ENCODE measurements at places on chromosomes 6 and 20.

GRCh38 chr6:145841668-145842067, 27.1 kb upstream of the FBXO30 start:
- no peak for DNase-seq

GRCh38 chr6:143337201-143337949, 113.1 kb downstream of the ADAT2 start:
- peak; percentile 33 for DNase-seq

GRCh38 chr6:62803094-62803493, 408.2 kb upstream of the FKBP1C start:
- DNase-seq = no peak

GRCh38 chr6:131730264-131730663, 19.4 kb upstream of the CTAGE9 start:
- DNase-seq = no peak

GRCh38 chr20:25364180-25364788, 26.4 kb downstream of the ABHD12 start:
- no peak for DNase-seq

DNA sequence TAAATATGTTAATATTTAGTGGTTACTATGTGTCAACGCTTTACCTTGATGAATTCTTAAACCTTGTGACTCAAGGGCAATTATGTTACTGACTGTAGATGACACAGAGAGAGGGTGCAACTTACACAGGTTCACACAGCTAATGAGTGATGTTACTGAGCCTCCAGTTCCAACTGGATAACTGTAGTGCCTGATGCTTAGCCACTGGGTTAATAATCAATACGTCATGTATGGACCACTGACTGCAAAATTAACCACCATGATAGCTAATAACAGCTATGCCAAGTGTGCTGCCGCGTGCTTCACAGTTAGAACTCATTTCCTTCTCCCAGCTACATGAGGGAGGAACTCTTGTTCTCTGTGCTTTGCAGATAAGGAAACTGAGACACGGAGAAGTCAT, 45.4 kb downstream of the SIRPA start:
- no peak for DNase-seq

DNA sequence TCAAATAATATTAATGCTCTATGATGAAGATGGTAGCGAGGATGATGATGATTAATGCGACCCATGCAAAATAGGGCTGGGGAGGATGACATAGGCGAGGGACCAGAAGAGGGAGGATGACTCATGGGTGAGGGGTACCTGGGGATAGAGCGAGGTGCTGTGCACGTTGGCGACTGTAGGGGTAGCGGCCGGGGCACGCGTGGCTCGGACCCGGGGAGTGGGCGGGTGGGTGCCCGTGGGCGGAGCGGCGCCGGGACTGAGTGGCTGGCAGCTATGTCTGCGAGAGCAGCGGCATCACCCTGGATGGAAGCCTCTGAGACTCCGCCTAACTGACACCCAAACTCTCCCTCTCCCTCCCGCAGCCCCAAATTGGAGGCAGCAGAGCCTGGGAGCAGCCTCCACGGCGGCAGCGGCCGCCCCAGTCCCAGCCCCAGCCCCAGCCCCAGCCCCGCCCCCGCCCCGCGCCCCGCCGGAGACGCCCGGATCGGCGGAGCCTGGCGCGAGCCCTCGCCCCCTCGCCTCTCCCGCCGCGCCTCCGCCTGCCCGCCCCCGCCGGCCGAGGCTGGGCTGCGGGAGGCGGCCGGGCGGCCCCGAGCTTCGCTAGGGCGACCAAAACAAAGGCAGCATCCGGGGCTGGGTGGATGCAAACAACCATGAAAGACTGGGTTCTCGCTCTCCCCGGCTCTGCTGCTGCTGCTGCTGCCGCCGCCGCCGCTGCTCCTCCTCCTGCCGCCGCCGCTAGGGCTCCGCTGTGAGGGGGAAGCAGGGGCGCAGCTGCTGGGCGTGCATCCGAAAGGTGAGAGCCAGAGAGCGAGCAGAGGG, at the start of gene RIMS1:
RIMS1 (plus strand) TSS at position 367 of the 822 bp plus-strand sequence. CDS start 474 bp downstream, outside the sequence.
- DNase-seq = peak; percentile 61

GRCh38 chr20:39269493-39270217, 307.5 kb downstream of the DHX35 start:
- no peak for DNase-seq

DNA sequence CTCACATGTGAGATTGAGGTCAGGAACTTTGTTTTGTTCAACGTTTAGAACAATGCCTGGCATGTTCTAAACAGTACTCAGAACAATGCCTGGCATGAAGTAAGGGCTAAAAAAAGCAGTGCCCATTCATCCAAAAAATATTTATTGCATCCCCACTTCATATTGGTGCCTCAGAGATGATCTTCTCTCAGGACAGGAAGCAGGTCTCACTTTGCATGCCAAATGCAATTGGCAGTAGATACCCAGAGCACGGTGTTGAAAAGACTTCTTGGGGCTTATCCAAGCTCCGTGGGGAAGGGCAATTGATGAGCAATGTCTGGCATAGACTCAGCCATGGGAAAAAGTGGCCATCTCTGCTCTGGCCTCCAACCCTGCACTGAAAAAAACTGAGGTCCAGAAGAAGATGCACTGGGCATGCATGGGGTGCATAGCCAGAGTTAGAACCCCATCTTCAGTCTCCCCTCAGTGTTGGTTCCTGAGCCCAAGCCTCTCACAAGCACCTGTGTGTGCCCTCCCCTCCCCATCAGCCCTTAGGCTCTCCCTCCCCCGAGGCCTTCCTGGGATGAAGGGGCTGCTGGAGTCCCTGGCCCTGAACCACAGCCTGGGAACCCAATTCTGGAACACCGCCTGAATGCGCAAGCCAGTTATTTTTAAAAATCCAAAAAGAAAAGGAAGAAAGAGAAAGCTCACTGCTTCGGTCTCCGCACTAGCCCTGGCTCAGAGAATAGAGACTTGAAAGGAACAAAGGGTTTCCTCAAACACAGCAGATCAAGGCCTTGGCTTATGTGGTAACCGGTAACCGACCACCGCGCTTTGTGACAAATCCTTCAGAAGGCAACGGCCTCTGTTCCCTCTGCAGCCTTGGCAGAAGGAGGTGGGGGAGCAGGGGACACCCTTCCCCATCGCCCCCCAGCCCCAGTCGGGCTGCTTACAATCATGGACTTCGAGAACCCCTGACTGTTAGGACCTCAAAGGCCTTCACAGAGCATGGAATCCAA, 78.5 kb upstream of the SIRPA start:
- no peak for DNase-seq

DNA sequence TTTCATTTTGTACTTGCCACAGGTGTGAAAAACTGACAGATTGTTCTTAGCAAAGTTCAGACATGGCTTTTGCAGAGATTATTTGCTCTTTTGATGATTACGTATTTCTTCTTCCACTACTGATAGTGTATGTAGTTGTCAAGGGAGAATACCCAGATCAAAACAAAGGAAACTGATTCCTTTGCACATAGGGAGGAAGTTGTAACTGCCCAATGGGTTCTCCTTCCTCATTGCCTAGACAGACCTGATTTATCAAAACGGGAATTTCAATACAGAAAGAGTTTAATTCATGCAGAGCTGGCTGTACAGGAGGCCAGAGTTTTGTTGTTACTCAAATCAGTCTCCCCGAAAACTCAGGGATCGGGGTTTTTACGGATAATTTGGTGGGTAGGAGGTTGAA, 214.7 kb downstream of the BCAS1 start:
- no peak for DNase-seq

DNA sequence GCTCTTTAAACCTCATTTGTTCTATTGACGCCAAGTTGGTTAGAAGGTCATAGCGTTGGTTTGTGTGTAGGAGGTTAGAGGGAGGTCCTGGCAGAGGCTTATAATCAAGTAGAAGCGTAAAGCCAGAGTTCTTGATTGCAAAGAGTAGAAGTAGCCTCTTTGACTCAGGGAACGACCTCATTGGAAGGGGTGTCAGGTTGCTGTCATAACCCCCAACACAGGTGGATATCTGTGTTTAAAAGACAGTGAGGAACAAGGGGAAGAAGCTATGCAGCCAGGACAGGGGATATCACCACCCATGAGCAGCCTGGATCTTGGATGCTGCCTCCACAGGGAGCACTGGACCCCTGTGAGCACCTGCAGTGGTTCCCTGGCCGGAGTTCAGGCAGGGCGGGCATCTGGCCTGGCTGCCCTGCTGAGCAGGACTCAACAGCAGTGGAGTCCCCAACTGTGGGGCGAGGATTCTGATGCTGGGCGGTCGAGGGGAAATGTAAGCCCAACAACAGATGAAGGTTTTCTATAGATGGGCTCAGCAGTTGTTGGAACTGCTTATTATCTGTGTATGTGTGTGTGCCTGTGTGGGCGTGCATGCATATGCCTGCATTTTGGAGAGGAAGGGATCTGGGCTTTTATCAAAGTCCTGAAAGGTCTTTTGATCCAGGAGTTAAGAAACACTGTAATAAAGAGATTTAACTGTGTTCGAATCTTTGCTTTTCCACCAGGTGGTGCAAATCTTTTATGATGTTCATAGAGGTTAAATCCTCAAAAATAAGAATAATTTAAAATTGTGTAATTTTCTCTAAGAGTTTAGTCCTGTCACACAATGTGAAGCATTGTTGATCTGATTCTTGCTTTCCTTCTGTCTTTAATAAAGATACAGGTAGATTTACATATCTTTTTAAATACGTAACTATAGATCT, 27.7 kb downstream of the HIVEP1 start:
- no peak for DNase-seq

DNA sequence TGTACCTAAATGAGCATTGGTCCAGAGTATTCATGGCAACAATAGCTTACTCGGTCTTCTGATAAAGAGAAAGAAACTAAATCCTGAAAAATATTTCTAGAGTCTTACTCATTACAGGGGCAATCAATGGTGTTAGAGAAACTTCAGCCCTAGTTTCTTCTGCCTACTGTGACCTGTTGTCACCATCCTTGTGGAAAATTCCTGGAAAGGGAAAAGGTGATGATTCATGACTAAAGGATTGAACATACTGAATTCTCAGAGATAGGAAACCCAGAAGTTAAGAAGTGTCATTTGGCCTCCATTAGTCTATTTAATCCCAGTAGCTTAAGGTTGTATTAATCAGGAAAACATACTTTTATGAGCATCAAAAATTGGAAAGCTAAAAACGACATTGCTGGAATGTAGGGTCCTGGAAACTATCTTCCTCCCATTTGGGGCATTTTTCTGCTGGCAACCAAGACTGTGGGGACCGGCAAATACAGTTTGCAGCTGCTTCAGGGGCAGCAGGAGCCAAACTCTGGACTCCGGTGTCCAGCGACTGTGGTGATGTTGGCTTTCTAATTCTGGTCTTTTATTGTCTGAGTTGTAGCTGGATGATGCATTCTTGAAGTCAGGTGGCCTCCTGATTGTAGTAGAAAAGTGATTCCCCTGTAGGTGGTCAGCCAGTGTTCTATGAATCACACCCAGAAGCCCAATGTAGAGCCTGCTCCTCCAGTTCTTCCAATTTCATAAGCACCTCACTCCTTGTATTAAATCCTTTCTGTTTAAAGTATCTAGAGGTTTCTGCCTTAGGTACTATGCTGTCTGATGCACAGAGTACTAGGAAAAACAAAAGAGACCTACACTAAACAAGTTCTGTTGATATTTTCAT, 67.6 kb downstream of the LCA5 start:
- no peak for DNase-seq

DNA sequence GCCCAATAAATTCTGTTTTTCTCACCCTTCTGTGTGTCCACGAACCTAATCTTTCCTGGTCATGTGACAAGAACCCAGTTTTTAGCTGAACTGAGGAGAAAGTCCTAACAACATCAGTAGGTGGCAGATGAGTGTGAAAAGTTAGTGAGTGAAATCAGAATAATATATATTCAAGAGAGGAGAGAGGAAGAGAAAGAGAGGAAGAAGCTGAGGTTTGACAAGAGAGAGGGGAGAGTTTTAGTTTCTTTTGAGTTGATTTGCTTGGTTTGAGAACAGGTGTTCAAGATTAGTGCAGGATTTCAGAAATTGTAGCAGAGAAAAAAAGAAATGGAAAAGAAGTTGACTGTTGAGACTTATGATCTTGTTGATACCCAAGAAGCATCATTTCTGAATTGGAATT, 930.5 kb upstream of the FLRT3 start:
- DNase-seq = no peak

DNA sequence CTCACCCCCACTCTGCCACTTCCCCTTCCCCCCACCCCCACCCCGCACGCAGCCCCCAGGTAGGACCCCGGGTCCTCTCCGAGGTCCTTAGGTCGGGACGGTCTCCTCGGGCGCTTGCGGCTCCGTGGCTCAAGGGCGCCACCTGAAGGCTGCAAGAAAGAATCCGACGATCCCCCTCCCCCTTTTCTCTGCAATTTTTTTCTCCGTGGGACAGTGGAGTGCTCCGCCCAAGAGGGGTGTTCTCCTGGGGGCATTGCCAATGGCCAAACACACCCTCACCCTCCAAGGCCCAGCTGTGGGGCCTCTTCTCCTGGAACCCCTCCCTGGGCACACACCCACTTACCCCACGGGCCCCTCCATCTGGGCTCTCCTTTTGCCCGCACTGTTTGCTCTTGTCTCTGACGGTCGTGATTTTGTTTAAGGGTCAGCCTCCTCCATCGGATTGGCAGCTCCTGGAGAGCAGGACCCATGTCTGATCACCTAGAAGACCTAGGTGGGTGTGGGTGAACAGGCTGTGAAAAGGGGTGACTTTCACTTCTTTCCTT, 1.1 kb upstream of the TMEM74B start:
- peak; percentile 54 for DNase-seq

DNA sequence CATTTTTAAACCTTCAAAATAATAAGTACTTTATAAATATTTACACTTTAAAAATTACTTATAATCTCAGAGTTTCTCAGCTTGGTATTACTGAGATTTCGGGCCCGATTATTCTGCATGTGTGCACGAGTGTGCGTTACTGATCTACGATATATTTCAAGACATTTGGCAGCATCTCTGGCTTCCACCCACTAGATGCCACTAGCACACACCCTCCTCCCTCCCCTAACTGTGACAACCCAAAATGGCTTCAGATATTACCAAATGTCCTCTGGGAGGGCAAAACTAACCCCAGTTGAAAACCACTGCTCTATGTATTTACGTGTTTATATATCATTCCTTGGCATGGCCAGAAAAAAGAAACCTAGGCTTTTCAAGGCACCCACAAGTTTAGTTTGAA, 95.9 kb downstream of the FYN start:
- DNase-seq = no peak

DNA sequence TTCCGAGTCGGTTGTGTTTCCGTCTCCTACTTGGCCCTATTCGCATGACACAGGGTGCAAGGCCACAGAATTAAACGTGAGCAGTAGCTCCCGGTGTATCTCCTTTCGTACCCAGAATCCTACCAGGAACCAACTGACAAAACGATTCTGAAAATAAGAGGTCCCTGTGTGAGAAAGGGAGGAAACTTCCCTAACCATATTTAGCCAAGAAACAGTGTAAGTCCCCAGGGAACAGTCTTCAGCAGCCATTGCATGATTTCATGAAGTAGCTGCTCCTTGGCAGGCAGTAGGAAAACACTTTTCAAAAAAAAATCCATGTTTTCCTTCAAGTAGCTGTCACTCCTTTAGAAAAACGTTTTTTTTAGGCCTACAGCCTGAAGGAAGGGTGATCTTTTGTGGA, 46.9 kb downstream of the PDE10A start:
- no peak for DNase-seq

Measured in progenitor cell of endocrine pancreas (in vitro differentiated cells).